Pancreas (tissue), 10 donors: ENCODE measurements at places on chromosomes 16 and 17. TPM values are rescaled to one million over a fixed set of nuclear protein-coding genes. Genes with fewer than 3 reads are reported as not detected.

- H3K27me3 ChIP-seq: no peaks in the 10 kb centered on the region
- no peak for DNase-seq
- peaks cover 21% of the 10 kb centered on the region for H3K36me3 ChIP-seq
- peak overlapping the region; percentile 65 for H3K27ac ChIP-seq
- H3K4me1 ChIP-seq: peaks cover 10% of the 10 kb centered on the region
Measured at GRCh38 chr16:667113-667779, 686 bp upstream of the RHOT2 start.

DNA sequence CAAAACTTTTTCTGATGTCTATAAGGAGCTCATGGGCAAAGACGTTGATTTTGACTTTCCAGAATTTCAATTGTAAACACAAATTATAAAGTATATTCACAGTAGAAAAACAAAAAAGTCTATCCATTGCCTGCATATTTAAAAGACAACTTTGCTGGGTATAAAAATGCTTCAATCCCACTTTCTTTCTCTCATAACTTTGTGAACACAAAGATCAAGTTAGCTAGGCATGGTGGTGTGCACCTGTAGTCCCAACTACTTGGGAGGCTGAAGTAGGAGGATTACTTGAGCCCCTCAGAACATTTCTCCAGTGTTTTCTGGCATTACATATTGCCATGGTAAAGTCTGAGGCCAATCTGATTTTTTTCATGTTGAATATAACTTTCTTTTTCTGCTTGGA lies 83.1 kb upstream of the AXIN2 start:
- no peak overlapping the region for H3K27ac ChIP-seq
- DNase-seq: no peak
- no peak overlapping the region for H3K4me3 ChIP-seq
- no peaks in the 10 kb centered on the region for H3K27me3 ChIP-seq

- no peaks in the 10 kb centered on the region for H3K36me3 ChIP-seq
- no peaks in the 10 kb centered on the region for H3K27me3 ChIP-seq
- H3K4me1 ChIP-seq: no peaks in the 10 kb centered on the region
- DNase-seq: no peak
- H3K27ac ChIP-seq: no peak overlapping the region
- no peak overlapping the region for H3K4me3 ChIP-seq
Measured at GRCh38 chr17:71633391-71633849, 487.4 kb upstream of the SOX9 start.

DNA sequence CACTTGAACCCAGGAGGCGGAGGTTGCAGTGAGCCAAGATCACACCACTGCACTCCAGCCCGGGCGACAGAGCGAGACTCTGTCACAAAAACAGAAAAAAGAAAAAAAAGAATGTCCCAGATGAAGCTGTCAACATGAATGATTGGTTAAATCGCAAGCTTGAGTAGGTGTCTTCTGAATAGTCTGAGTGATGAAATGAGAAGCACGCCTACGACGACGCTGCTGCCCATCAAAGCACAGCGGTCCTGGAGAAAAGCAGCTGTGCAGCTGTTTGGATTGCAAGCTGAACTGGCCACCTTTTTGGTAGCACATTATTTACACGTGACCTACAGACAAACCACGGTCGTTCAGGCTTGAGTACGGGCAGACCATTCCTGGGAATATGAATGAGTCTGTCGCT lies 12.5 kb downstream of the ADCY9 start:
- no peak overlapping the region for H3K27ac ChIP-seq
- H3K36me3 ChIP-seq: no peaks in the 10 kb centered on the region
- H3K27me3 ChIP-seq: no peaks in the 10 kb centered on the region
- H3K4me3 ChIP-seq: no peak overlapping the region
- peaks cover 13% of the 10 kb centered on the region for H3K4me1 ChIP-seq

ZNF174 gene
- 2.9 TPM for total RNA-seq

GRCh38 chr16:70661534-70661917 lies 15.2 kb downstream of the IL34 start:
- H3K27me3 ChIP-seq: no peaks in the 10 kb centered on the region
- no peak overlapping the region for H3K27ac ChIP-seq
- no peaks in the 10 kb centered on the region for H3K36me3 ChIP-seq

GNGT2 gene
- 2.2 TPM for total RNA-seq

- no peak for DNase-seq
- H3K27ac ChIP-seq: no peak overlapping the region
- H3K4me3 ChIP-seq: no peak overlapping the region
- no peaks in the 10 kb centered on the region for H3K36me3 ChIP-seq
- no peaks in the 10 kb centered on the region for H3K27me3 ChIP-seq
- H3K4me1 ChIP-seq: peaks cover 42% of the 10 kb centered on the region
Measured at GRCh38 chr17:50047488-50048126, 8.3 kb upstream of the ITGA3 start.

GRCh38 chr16:80231888-80232287 lies 308.9 kb upstream of the DYNLRB2 start:
- no peaks in the 10 kb centered on the region for H3K27me3 ChIP-seq
- H3K4me1 ChIP-seq: no peaks in the 10 kb centered on the region
- H3K27ac ChIP-seq: no peak overlapping the region
- no peak overlapping the region for H3K4me3 ChIP-seq
- no peaks in the 10 kb centered on the region for H3K36me3 ChIP-seq
- DNase-seq: no peak

PERCC1 gene
- 0.16 TPM for total RNA-seq

- H3K36me3 ChIP-seq: no peaks in the 10 kb centered on the region
- H3K4me3 ChIP-seq: peak overlapping the region; percentile 27
Measured at GRCh38 chr16:53207810-53208752, 153.3 kb downstream of the CHD9 start.

HAS3 gene
- 2.1 TPM for total RNA-seq
